ENCODE measurements at places on chromosomes 16 and 17.

GRCh38 chr17:47096343-47096742, 92.8 kb downstream of the CDC27 start:
- DNase-seq = no peak

DNA sequence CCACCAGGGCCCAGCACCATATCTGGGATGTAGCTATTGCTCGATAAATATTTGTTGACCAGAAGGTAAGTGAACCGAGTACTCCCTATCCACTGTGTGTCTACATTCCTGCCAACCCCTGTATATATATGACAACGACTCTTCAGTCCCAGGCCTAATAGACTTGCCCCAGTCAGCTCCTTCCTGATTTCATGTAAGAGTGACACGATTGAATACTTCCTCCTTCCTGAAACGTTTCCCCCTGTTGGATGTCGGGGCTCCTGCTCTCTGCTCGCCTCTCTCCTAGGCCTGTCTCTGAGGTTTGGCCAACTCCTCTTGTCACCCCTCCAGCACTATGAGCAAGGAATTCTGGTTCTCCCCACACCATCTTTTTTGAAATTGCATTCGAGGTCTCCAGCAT, 178.9 kb downstream of the PRKCA start:
- no peak for DNase-seq

- no peak for DNase-seq
Observed at GRCh38 chr16:89123831-89124100, 30.1 kb downstream of the ACSF3 start.

DNA sequence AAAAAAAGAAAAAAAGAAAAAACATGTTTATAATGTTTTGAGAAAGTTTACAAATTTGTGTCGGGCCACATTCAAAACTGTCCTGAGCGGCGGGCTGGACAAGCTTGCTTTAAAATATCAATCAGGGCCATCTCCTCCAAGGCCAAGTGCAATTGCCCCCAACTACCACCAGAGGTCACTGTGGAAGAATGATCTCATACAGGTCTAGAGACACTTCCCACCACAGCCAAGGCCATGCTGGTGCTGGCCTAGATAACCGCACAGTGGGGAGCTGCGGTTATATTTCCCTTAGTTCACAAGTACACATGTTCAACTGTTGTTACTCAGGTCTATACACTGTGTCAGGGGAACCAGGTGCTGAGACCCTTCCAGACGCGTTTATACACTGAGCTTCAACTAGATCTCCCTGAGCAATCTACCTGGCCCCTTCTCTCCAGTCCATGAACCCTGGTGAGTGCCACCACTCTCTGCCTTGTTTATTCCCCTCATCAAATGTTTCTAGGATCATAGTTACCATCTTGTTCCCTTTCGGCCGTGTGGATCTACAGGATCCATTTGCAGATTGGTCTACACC, 83.8 kb upstream of the CCL2 start:
- DNase-seq = no peak

DNA sequence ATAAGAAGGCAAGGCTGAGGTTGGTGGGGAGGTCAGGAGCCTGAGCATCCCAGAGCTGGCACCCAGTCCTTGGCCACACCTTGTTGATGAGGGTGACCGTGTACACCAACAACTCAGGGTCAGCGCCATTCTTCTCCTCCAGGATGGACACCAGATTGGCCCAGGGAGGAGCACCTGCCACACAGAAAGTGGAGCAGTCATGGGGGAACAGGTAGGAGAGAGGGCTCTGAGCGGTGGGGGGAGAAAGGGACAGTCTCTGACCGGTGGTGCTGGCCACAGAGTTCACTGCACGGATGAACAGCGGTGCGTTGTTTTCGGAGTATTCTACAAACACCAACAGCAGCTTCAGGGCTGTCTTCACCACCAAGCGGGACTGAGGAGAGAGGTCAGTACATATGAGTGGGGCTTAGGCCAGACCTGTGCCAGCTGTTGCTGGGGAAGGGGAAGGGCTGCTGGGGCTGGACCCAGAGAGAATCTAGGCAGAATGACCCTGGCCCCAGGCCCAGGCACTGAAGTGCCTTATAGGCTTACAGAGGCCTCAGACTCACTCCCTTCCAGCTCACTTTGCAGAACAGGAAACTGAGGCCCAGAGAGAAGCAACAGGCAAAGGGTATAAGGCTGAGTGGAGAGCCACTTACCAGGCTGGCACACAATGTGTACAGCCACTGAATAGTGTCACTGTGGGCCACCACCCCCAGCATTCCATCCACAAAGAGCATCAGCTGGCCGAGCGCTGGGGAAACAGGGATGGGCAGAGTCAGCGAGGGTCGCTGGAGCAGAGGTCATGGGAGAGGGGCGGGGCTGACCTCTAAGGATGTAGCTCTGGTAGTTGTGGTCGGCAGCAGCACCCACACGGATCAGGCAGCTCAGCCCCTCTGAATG, 9.6 kb downstream of the FHOD1 start:
- DNase-seq = no peak

DNA sequence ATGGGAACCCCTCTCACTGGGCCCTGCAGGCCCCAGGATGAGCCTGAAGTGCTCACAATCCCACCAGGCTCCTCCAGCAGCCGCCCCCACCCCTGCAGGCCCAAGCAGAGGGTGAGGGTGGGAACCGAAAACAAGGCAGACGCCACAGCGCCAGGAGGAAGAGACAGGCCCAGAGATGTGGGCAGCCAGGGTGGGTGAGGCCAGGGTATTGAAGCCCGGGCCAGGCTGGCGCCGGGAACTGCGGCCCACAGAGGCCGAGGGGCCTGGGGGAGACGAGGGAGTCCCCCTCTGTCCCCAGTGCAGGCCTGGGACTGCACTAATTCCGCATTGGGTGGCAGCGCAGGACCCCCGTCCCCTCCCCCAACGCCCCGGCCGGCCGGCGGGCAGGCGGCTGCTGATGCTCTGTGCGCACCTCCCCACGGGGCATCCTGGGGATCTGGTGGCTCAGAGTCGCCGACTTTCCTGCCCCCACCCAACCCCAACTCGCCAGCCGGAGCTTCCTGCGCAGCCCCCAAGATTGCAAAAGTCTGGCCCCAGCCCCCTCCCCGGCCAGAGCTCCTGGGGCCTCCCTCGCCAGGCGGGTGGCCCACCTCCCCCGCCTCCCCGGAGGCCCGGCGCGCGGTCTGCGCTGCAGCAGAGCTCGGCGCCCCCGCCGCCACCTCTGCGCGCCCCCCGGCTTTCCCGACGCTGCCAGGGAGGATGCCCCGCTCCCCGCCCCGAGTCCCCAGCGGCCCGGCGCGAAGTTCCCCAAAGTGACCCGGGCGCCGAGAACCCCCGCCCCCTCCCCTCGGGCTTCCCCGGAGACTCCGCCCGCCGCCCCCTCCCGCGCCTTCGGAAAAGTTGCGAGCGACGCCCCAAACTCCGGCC, 107.8 kb downstream of the ENGASE start:
- no peak for DNase-seq

- DNase-seq = no peak
Observed at GRCh38 chr16:87837627-87838289, 31.5 kb downstream of the SLC7A5 start.

- DNase-seq = no peak
Observed at GRCh38 chr17:77479372-77480198, 338.8 kb downstream of the SEC14L1 start.

DNA sequence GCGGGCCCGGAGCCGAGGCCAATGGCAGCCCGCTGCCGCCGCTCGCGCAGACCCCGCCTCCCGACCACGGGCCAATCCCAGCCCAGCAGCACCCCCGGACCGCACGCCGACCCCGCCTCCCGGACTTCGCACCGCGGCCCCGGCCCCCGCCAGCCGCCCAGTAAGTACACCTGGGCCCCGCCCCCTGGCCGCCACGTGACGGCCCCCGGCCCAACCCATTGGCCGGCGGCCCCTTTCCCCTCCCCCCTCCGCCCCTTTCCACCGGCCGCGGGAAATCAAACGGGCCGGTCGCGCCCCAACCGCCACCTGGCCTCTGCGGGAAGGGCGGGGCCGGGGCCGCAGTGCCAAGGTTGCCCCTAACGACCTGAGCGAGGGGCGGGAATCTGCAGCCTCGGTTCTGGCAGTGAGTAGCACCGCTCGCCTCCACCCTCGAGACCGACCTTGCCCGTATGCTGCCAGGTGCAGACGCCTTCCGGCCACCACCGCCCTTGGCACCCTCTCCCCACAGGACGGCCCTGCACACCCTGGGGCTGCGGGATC, at the start of gene YBX2:
Gene YBX2 (minus strand): TSS at position 26 of the 540 bp plus-strand sequence. CDS start 139 bp downstream, outside the sequence.
- no peak for DNase-seq

- DNase-seq = no peak
Observed at GRCh38 chr17:36864827-36865430, 72.3 kb upstream of the LHX1 start.

DNA sequence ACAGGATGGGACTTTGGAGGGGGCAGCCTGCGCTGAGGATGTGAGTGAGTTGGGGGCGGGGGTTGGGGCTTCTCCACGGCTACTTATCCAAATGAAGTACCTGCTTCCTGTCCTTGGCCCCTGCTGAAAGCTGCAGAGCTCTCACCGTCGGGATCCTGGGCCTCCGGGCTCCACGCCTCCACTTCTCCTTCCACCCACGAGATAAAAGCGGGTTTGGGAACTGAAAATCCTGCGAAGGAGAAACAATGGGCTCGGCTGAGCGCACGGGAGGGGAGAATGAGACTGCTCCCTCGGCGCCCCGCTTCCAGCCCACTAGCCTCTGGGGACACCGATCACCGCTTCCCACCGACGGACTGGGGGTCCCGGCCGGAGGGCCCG, 486 bp downstream of the ZNF785 start:
- DNase-seq = no peak

GRCh38 chr17:81394921-81395599, at the start of gene BAHCC1:
BAHCC1 (plus strand) TSS chr17:81395457; CDS start chr17:81399740, 4,283 bp downstream.
- DNase-seq = peak; percentile 99

DNA sequence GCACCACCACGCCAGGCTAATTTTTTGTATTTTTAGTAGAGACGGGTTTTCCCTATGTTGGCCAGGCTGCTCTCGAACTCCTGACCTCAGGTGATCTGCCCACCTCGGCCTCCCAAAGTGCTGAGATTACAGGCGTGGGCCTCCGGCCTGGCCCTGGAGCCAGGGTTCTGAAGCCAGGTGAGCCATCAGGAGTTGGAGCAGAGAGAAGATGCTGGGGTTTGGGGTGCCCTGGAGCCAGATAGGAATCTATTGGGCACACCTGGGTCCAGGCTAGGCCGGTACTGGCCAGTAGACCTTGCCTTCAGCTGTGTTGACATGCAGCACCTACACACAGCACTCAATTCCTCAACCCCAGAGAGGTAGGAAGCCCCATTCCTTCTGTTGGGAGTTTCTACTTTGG, 5.4 kb upstream of the CD300A start:
- DNase-seq = no peak

DNA sequence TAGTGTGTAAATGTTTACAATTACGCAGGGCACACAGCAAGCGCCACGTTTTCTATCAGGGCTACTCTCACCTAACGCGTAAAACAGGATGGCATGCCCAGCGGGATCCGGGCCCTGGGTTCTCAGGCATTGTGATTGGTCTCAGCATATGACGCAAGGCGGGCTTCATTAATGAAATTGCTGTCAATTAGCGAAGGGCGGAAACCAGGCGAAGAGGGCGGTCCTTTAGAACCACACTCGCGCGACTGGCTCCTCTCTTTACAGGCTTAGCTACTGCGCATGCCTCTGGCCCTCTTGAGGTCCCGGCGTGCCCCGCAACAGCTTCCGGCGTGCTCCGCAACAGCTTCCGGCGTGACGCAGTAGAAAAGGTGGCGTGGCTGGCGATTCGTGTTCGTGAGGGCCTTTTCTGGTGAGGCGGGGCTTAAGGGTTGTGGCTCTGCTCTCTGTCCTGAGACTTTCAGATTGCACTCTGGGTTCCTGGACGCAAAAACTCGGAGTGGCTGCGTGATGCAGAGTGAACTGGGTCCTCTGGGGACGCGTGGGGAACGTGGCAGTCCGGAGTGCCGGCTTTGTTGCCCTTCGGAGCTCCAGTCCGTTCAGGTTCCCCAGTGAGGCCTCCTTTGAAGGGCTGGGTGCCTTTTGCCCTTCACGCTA, 9.2 kb downstream of the OR2C1 start:
- DNase-seq = peak; percentile 65

DNA sequence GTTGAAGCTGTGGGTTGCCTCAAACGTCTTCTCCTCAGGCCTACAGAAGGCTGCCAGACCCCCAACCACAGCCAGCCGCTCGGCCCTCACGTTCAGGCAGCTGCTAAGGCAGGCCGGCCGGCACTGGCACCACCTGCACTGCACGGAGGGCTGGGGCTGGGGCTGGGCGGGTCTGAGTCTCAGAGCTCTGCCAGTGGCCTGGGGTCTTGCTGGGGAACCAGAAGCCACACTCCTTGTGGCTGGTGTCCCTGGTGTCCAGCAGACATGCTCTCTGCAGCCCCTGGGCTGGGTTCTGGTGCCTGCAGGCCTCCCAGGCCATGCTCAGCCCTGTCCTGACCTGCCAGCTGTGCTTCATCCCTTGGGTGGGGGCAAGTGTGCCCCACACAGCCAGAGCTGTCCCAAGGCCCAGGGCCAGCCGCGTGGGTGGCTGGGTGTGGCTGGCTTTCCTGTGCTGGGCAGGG, 42.0 kb downstream of the BAHCC1 start:
- no peak for DNase-seq

- no peak for DNase-seq
Observed at GRCh38 chr17:37274461-37274860, 101.3 kb upstream of the C17orf78 start.

DNA sequence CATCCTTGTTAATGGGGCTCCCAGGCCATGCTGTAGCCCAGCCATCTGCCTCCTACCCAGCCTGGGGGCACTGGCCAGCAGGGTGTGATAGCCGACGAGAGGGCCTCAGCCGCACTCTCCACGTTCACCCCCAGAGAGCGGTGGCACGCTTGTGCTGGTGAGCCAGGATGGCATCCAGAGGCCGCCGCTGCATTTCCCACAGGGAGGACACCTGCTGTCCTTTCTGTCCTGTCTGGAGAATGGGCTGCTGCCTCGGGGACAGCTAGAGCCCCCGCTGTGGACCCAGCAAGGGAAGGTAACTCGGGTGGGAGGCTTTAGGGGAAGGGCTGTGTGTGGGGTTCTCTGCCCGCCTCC, 27.4 kb downstream of the SGSM2 start:
- DNase-seq = no peak

DNA sequence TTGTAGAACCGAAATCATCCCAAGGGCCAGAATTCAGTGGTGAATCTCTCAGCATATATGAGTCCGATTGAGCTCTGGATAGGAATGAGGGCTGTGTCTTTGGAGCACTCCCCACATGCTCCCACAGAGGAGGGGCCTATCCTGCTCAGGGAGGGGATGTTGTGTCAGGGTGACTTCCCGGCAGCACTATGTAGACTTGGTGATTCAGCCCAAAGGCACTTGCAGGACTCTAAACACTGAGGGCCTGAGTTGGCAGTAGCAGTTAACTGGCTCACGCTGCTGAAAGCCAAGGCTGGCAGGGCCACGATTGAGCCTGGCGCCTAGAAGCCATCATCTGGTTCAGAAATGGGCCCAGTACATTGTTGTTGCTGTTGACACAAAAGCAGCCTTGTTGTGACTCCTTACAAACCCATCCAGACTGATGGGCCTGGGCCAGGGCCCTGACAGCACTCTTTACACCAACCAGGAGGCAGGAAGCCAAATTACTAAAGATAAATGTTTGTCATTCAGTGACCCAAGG, 31.9 kb downstream of the NMT1 start:
- DNase-seq = peak; percentile 97

DNA sequence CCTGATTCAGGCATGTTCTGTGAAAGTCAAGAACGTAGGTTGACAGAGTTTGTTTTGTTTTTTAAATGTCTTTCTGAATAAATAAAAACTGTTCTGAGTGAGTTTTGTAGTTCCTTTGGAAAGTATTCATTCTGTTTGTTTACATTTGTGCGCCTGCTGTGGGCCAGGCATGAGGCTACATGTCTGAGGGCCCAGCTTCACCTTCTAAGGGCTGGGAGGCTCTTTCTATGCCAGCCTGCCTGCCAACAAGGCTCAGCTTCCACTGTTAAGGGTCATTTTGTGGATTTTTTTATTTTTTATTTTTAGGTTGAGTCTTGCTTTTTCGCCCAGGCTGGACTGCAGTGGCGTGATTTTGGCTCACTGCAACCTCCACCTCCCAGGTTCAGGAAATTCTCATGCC, 6.1 kb downstream of the WWOX start:
- DNase-seq = no peak
